Activated naive CD4-positive, alpha-beta T cell treated with anti-CD3 and anti-CD28 coated beads, Interleukin-2, amount 10 ng/mL, durations not matched to agents 5 hours and 36 hours (primary cell): ENCODE measurements at places on chromosomes 4 and X. TPM values are rescaled to one million over a fixed set of nuclear protein-coding genes. Genes with fewer than 3 reads are reported as not detected.

ADAM29 gene
- not detected for total RNA-seq

SMARCA1 gene
- not detected for total RNA-seq

FGFBP2 gene
- total RNA-seq, result 6.7 TPM

TRIM61 gene
- total RNA-seq, result 1.2 TPM

AP1AR gene
- total RNA-seq, result 12.4 TPM

MAPK10 gene
- total RNA-seq, result not detected

ARHGEF6 gene
- 90.6 TPM for total RNA-seq

GLUD2 gene
- total RNA-seq, result 0.40 TPM

MID1 gene
- total RNA-seq, result not detected

CCNA2 gene
- total RNA-seq, result 74.3 TPM

IGFBP7 gene
- 0.31 TPM for total RNA-seq

PGRMC2 gene
- total RNA-seq, result 43.2 TPM

PARM1 gene
- not detected for total RNA-seq

UGT2B11 gene
- total RNA-seq, result not detected

COX18 gene
- 14.4 TPM for total RNA-seq

PHEX gene
- total RNA-seq, result 0.14 TPM

AR gene
- total RNA-seq, result 0.23 TPM

CXCL5 gene
- total RNA-seq, result not detected

CXCL6 gene
- total RNA-seq, result not detected

LONRF3 gene
- 1.1 TPM for total RNA-seq

CYP2U1 gene
- 3.4 TPM for total RNA-seq

SYTL5 gene
- not detected for total RNA-seq

PAGE5 gene
- not detected for total RNA-seq

KLB gene
- total RNA-seq, result not detected

ABHD18 gene
- 26.8 TPM for total RNA-seq

KLF3 gene
- total RNA-seq, result 55.9 TPM

UGT2B15 gene
- not detected for total RNA-seq

TBX22 gene
- not detected for total RNA-seq

CXCL1 gene
- not detected for total RNA-seq

ERVMER34-1 gene
- total RNA-seq, result not detected

SATL1 gene
- not detected for total RNA-seq

PALLD gene
- total RNA-seq, result 0.29 TPM

CCDC120 gene
- 7.5 TPM for total RNA-seq

MAGEA8 gene
- not detected for total RNA-seq

USP17L19 gene
- not detected for total RNA-seq

FDCSP gene
- total RNA-seq, result not detected

FHDC1 gene
- total RNA-seq, result 0.12 TPM
